ENCODE measurements at places on chromosomes 4 and X.

DNA sequence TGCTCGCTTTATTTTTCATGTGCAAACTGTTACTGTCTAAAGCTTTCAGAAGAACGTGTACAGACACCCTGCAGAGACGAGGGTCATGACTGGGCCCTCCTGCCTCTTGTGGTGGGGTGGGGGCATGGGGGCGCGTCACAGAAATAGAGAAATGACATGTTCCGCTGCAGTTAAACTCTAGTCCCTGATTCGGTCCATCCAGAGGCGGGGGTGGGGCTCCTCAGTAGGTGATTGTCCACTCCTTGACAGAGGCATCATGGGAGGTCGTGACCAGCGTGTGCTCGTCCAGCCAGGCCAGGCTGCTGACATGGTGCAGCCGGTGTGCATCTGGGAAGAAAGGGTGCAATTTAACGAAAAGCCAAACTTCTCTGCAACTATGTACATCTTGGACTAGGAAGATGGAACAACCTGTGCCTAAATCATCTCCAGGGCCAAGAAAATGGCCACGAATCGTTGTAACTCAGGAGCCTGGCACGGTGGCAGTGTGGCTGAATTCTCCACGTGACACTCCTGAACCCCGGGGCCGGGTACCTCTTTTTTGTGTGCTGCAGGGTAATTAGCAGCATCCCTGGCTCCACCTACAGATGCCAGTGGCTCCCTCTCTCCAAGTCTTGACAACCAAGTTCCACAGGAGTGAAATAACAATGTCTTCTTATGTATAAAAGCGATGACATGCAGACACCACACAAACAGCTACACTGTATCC lies 41.3 kb downstream of the WDR1 start:
- no peak for DNase-seq

DNA sequence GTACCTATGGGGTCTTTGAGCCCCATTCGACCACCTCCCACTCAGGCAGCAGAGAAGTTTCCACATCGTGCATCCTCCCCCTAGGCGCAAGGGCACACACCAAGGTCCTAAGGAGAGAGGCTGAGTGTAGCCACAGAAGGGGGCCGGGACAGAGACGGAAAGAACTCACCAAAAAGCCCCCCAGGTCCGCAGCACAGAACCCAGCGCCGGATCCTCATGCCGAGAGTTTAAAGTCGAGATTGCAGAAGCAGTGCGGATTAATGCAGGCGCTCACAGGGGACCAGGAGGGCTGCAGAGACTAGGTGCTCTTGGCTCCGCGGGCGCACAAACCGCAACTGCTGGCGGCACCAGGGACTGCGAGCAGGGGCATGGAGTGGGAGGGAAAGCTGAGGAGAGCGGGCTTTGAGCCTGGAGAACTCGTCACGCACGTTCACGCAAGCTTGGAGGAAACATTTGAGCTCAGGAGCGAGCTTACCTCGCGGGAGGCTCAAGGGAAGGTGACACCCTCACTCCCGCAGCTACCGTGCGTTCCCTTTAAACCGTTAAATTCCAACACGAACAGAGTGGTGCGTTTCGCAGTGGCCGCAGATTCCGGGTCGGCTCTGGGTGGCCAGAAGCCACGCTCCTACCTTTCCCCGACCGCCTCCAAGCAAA lies 8.5 kb downstream of the NKX3-2 start:
- no peak for DNase-seq

DNA sequence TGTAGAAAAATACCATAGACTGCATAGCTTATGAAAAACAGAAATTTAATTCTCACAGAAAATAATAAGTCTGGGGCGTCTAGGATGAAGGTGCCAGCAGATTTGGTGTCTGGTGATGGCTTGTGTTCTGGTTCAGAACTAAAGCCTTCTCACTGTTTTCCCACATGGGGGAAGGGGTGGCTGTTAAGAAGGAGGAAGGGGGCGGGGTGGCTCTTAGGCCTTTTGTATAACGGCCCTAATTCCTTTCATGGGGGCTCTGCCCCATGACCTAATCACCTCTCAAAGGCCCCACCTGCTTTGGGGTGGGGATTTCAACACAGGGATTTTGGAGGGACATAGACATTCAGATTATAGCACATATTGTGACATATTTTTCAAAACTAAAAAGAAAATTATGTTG lies 173.2 kb upstream of the TECRL start:
- no peak for DNase-seq

- no peak for DNase-seq
These were observed 17.9 kb downstream of the LRBA start for GRCh38 chr4:150997141-150997540.

DNA sequence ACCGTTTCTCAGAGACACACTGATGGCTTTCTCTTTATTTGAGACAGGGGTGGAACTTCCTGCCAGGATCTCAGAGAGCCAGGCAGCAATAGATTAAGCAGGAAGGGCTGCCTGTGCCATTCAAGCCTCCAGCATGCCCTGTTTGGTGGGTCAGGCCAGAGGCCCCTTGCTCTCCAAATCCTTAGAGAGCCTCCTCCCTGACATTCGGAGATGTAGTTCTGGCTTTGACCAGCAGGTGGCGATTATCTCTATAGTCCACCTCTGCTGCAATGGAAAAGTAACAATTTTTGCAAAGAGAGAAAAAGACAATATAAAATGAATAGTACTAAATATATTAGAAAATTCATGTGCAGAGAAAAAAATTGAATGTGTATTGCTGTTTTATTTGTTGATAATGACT lies 93.9 kb downstream of the NXF2B start:
- DNase-seq: peak; percentile 41

DNA sequence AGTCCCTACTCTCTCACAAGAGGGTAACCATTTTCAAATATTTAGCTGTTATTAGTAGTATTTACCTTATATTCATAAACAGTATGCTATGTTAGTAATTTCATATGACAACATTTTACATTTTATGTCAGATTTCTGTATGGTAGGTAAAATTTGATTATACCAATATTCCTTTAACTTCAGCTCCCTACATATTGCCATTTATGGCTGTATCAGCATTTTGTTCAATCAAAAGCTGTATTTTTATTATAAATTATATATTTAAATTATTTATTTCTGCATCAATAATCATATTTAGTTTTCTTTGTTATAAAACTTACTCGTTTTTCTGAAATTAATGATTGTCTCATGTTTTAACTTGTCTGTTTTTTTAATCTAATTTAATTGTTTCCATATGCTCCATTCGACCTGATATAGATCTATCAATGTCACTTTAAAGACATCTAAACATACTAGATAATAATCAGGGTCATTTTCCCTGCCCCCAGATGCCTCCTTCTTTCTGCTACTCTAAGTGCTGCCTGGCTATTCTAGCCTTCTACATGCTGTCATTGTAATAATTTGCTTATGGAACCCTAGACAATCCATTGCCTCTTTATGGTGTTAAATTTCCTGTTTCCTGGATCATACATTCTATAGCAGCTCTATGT lies 1976.7 kb upstream of the ADGRL3 start:
- no peak for DNase-seq

GRCh38 chr4:102675141-102675540 lies 85.6 kb downstream of the MANBA start:
- DNase-seq: no peak

DNA sequence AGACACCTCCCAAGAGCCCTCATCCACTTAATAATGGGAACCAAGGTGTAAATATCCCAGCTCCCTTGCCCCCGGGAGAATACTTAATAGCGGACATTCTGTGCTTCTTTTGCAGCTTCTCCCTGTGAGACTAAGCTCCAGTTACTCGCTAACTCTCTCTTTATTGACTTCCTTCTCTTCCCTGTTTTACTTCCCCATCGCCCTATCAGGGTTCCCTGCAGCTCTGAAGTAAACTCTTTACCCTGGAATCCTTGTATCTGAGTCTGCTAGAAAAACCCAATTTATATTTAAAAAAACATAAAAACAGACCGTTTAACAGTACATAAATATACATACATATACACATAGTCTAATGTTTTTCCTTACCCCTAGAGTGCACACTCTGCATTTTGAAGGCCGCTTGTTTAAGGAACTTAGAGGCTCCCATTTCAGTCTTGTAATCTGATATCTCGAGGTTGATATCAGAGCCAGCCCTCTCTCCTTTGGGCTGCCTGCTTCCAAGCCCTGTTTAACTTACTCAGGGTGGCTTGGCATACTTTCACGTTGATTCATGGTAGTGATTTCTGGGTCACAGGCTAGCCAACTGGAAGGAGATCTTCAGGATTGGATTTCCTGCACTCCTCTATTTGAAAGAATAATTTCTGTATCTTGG lies 177.4 kb upstream of the SCML1 start:
- DNase-seq: no peak

DNA sequence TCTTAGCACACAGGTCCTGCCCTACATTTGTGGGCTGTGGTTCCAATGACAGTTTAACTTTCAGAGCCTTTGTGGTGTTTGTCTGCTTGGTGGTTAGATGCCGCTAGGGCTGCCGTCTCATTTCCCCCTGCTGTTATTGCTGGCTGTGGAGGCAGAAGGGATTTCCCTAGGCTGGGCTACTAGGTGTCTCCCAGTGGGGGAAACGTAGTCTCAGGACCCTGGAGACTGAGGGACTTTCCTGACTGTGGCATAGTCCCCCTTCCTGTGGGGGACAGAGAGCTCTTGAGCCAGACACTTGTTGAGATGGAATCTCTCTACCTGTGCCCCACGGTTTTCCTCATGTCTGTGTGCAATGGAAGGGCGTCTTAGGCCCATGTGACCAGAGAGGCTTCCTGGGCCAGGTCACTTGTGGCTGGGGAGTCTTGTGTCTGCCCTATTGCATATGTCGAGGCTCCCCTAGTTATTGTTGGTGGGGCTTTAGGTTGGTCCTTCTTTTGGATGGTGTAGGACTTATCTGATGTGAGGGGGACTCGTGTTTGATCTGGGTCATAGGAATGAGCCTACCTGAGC lies 68.2 kb downstream of the ARHGAP10 start:
- DNase-seq: peak; percentile 95

DNA sequence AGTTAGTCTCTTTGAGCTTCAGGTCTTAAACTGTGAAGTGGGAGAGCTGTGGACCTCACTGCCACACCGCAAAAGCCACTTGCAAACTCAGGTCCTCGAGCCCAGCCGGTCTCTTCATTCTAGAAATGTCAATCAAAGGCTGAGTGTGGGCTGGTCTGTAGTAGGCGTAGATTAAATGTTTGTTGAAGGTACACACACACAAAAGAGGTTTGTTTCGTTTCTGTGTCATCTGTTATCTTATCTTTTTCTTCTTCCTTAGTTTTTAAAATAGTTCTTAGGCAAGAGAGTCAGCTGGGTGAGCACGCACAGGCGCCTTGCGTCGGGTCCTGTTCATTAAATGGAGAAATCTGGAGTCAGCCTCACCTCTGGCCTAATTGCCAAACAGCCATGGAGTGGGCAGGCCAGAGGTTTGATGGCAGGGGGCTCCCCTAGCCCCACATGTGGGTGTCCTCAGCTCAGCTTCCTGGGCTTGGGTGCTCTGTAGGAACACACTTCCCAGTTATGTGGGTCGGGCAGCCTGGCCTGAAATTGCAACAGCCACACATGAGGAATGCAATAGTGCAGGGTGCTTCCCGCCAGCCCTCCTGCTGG lies 836 bp upstream of the PSAPL1 start:
- DNase-seq: no peak

DNA sequence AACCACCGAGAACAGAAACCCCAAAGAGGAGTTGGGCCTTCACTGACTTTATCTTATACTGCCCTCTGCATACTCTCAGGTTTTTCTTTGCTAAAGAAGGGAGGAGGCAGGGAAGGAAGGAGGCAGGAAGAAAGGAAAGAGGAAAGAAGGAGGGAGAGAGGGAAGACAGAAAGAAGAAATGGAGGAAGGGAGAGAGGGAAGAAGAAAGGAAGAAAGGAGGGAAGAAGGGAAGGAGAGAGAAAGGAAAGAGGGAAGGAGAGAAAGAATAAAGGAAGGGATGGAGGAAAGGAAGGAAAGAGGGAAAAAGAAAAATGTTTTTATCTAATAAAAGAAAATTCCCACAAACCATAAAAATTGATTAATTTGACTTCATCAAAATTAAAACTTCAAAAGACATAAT lies 294.6 kb downstream of the PTTG2 start:
- no peak for DNase-seq

GRCh38 chr4:153518637-153519389 lies 52.7 kb downstream of the TMEM131L start:
- DNase-seq: peak; percentile 72

GRCh38 chr4:118967393-118967792 lies 78.7 kb downstream of the SYNPO2 start:
- peak; percentile 26 for DNase-seq

- no peak for DNase-seq
These were observed 48.8 kb downstream of the PCGF3 start for GRCh38 chr4:754221-755120.

- DNase-seq: no peak
These were observed 63.7 kb upstream of the FMR1 start for GRCh38 chrX:147847999-147848398.

DNA sequence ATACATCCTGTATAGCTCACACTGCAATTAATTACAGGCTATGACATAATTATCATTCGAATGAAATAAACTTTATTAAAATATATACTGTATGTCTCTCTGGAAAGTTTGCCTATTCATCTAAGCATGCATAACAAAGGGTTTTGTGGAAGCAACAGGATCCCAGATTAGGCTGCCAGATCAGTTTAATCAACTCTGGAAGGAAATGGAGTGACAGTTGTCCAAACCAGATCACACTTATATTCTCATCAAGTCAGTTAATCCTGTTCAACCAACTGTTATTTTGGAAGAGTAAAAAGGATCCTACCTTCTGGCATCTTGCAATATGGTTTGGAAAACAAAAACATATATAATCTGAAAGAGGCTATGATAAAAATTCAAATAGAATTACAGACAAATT lies 312.2 kb downstream of the FAT4 start:
- no peak for DNase-seq

DNA sequence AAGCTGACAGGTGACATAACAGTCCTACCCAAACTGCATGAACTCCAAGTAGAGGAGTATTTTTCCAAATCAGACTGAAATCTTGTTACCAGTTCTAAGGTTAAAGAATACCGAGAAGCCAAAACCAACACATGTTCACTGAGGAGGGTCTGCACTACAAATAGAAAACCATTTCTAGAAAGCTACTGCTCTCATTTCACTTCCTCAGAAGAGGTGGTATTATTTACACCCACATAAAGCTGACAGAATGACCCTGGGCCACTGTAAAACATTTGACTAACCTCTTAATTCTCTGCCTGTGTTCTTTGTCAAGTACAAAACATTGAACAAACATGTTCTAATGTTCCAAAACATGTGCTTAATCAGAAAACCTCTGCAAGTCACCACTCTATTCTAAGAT lies 95.8 kb downstream of the IQCM start:
- DNase-seq: no peak

DNA sequence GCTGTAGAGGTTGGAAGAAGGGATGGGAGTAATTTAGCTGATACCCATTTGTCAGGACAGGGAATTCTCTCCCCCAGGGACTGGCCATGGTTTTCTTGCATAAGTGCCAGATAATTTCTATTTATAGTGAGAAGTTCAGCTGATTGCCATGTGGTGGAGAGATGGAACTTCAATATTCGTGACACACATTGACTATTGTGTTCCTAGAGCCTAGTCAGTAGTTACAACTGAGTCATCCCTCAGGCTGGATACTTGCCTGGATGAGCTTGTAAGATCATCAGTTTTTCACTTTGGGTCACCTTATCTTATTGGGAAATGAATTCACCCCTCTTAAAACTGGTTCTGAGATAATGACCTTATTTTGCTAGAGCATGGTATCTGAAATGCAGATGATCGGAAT lies 32.2 kb downstream of the CFAP299 start:
- no peak for DNase-seq

GRCh38 chr4:186192066-186192612 lies 772 bp downstream of the CYP4V2 start:
- DNase-seq: peak; percentile 48

All from GM12865 (cell line).